ENCODE measurements at places on chromosomes 1 and 21.

GRCh38 chr1:81224222-81224621 lies 576.5 kb upstream of the ADGRL2 start:
- DNase-seq: no peak

- DNase-seq: no peak
These were observed 92.9 kb downstream of the HS2ST1 start for GRCh38 chr1:87007323-87007722.

DNA sequence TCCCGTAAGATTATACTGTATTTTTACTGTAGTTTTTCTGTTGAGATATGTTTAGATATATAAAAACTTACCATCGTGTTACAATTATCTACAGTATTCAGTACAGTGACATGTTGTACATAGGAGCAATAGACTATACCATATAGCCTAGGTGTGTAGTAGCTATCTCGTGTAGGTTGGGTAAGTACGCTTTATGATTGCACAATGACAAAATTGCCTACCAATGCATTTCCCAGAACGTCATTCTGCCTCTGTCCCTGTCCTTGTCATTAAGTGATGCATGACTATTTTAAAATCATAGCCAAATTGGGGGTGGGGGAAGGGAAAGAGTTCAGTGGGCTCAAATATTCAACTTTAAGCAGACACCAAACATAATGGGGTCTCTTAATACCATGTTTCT lies 233.8 kb upstream of the TMEM51 start:
- DNase-seq: no peak

GRCh38 chr1:218499011-218499691 lies 154.0 kb downstream of the TGFB2 start:
- no peak for DNase-seq

DNA sequence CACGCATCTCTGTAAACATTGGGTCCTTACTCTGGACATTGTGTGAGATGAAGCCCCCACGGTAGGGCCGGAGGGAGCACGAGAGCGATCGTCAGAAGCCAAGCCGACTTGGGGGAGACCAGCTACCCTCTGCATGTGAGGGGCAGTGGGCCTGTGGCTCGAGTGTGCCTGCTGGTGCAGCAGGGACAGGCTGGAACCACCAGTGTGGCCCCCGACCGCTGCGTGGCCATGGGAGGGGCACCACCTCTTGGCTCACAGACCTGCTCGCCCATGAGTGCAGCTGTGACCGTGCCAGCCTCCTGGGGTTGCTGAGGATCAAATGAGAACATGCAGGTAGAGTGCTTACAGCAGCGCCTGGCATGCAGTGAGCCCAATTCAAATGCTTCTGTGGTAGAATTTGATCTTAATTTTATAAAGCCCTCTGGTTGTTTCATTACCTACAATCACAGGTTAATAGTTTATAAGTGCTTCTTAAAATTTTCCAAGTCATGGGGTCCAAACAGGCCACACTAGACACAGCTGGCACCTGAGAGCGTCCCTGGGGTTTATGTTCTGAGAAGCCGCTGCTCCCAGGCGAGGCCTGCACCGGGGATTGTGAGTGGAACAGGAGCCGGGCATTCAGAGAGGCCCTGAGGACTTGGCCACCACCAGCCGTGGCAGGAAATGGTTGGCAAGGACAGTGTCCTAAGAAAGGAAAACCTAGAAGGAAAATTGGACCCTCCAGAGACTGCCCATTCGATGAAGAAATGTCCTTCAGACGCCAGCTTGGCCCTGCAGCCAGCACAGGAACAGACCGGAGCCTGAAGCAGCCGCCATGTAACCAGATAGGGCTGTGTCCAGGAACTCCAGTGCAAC lies 22.6 kb upstream of the ADARB1 start:
- DNase-seq: no peak

DNA sequence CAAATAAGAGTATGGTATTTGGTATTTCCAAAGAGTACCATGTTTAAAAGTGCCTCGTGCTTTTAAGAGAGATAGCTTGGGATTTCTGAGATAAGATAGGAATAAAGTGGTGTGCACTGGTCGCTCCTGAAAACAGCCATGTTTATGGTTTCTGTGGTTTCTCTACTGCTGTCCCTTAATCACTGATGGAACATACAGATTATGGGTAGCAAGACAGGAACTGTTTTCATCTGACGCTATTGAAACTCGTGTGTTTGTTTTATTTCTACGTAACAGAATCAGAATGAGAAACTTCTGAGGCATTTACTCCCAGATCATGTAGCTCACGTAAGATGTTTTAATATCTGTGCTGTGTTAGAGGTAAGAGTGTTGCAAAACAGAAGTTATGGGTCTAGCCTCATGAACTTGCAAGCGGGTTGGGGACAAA lies 126.0 kb downstream of the KIAA0319L start:
- no peak for DNase-seq

- no peak for DNase-seq
These were observed 537.4 kb upstream of the ZRANB2 start for GRCh38 chr1:71618191-71618590.

GRCh38 chr1:210937846-210938245 lies 196.1 kb downstream of the KCNH1 start:
- DNase-seq: no peak

- DNase-seq: no peak
These were observed 38.5 kb downstream of the TGFB2 start for GRCh38 chr1:218383681-218384080.

GRCh38 chr1:27658951-27659496 lies 13.0 kb downstream of the IFI6 start:
- peak; percentile 51 for DNase-seq

- no peak for DNase-seq
These were observed 24.5 kb downstream of the OPRD1 start for GRCh38 chr1:28836421-28836956.

DNA sequence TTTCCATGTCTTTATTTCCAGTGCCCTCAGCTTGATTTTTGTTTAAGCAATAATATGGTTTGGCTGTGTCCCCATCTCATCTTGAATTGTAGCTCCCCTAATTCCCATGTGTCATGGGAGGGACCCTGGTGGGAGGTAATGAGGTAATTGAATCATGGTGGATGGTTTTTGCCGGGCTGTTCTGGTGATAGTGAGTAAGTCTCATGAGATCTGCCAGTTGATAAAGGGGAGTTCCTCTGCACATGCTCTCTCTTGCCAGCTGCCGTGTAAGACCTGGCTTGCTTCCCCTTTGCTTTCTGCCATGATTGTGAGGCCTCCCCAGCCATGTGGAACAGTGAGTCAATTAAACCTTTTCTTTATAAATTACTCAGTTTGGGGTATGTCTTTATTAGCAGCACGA lies 559.6 kb upstream of the ADAMTS5 start:
- no peak for DNase-seq

GRCh38 chr1:233442026-233442780 lies 114.7 kb downstream of the MAP3K21 start:
- no peak for DNase-seq

DNA sequence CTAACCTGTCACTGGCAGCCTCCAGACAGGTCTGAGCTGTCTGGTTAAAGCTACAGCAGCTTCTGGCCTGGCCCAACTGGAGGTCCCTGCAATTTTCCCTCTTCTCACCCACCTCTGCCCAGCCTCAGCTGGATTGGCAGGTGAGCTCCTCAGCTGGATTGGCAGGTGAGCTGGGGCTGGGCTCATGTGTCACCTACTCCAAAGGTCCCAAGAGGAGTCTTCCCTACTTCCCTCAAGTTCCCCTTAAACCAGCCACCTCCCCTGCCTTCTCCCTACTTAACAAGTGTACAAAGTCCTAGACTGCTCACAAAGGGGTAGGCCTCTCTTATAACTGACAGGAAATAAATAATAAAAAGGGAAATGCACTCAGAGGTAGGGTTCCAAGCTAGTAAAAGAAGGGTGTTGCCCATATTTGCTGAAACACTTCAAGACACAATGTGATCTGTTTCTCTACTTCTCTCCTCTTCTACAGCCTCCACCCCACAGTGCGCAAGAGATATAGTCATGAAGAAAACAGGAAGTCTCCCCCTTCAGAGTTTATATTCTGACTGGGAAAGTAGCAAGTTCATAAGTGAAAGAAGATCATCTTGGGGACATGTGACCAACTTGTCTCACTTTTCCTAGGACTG lies at the start of gene GPA33:
Gene GPA33 (minus strand): TSS at position 64 of the 629 bp plus-strand sequence. CDS start 90 bp downstream, outside the sequence.
- DNase-seq: no peak

- DNase-seq: no peak
These were observed 178.8 kb downstream of the NR5A2 start for GRCh38 chr1:200206340-200206739.

- DNase-seq: no peak
These were observed 251.2 kb upstream of the CACYBP start for GRCh38 chr1:174748586-174748985.
